Hair follicular keratinocyte (primary cell): ENCODE measurements at places on chromosomes 1 and 21. TPM values are rescaled to one million over a fixed set of nuclear protein-coding genes. Genes with fewer than 3 reads are reported as not detected.

Gene ETV3L
- not detected in 2 replicates for total RNA-seq

Gene CELA2A
- not detected in 2 replicates for total RNA-seq

Gene TAS1R3
- total RNA-seq, result under 0.01 TPM in 1 of 2 replicates, not detected in the other

Gene MYBPHL
- not detected in 2 replicates for total RNA-seq

Gene ZNF124
- 10.2 and 13.8 TPM in 2 replicates for total RNA-seq

Gene KRTAP19-1
- total RNA-seq, result not detected in 2 replicates

Gene ZNF695
- total RNA-seq, result 2.3 and 3.9 TPM in 2 replicates

Gene NUAK2
- total RNA-seq, result 15.5 and 18.4 TPM in 2 replicates
